ENCODE measurements at places on chromosomes 13 and 19.

DNA sequence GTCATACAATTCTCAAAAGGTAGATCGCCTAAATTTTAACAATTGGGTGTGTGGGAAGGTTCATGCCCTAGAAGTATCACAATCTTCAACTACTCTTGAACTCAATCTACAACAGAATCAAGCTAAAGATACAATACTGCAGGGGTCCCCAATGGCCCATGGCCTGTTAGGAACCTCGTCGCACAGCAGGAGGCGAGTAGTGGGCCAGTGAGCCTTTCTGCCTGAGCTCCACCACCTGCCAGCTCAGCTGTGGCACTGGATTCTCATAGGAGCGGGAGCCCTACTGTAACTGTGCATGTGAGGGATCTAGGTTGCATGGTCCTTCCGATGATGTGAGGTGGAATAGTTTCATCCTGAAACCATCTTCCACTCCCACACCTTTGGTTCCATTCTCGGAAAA, 230.6 kb downstream of the KLF12 start:
- DNase-seq = no peak

GRCh38 chr19:41670755-41671154, 17.3 kb downstream of the CEACAM7 start:
- no peak for DNase-seq

- no peak for DNase-seq
Observed at GRCh38 chr19:6219586-6220290, 60.0 kb downstream of the MLLT1 start.

DNA sequence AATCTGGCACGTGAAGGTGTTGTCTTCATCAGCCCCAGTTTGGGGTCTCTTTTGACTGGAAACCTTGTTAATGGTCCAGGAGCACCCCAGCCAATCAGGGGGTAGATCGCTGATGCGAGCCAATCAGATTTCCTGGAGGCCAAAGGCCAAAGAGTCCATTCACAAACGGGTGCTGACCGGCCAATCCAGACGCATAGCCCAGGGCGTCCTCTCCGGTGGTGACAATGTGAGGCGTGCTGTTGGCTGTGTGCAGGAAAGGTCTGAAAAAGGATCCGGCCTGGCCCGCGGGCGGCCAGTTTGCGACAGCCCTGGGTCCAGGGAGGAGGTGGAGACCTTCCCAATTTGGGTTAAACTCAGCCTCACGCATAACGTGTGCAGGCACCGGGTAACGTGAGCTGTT, 3.1 kb downstream of the MAST3 start:
- no peak for DNase-seq

DNA sequence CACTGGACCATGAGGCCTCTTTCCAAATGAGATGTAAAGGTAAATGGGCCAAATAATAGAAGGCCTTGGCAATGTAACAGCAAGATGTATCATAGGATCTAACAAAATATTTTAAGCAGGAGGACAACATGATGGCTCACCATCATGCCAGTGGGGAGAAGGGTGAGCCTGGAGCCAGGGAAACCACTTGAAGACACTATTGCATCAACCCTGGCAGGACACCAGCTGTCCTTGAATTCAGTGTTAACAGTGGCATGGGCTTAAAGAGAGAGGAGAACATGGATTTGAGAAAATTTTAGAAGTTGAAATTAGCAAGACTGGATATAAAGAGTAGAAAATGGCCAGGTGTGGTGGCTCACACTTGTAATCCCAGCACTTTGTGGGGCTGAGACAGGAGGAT, 6.7 kb upstream of the RCBTB2 start:
- DNase-seq = no peak

GRCh38 chr13:20940083-20940482, 37.5 kb upstream of the XPO4 start:
- DNase-seq = no peak

DNA sequence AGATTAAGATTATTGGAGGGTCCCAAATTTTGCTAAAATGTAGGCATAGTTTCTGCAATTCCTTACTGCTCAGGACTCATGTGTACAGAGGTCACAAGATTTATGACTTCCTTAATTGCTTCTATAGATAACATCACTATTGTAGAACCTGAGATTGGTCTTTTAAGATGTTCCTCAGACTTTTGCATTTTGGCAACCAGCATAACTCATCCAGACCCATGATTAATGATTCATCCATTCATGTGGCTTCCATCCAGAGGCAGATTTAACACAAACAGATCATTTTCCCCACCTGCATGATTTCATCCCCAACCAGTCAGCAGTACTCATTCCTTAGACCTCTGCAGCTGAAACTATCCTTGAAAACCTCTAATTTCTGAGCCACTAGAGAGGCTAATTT, 34.5 kb upstream of the CEACAM8 start:
- DNase-seq = no peak

- DNase-seq = no peak
Observed at GRCh38 chr19:58326501-58326913, 287 bp upstream of the ZSCAN22 start.

DNA sequence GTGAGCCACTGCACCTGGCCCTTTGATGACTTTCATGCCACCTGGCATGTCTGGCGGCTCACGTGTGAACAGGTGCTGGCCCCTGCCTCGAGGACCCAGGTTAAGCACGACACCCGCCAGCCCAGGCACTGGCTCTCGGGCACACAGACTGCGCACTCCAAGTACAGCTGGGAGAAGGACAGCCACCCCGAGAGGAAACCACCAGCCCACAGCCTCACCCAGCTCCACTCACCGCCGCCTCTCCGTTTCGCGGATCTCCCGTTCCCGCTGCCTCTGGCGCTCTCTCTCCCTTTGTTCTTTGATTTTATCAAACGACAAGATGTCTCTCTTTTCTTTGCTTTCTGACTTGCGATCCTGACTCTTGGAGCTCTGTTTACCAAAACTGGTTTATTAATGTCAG, 27.4 kb upstream of the TINCR start:
- no peak for DNase-seq

DNA sequence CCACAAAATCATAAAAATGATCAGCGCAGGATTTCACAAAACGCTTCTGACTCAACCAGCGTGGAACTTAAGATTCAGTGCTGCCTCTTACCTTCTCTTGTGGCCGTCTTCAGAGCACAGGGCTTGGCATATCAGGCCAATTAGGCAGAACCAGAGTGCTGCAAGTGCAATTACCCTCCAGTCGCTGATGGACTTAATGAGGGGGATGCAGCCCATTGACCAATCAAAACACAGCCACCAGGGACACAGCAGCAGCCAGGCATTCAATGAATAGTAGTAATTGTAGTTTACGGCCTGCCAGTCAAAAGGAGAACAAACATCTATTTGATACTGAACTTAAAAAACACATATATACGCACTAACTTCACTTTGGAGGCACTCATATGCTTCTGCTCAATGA, 38.2 kb downstream of the TMTC4 start:
- no peak for DNase-seq

DNA sequence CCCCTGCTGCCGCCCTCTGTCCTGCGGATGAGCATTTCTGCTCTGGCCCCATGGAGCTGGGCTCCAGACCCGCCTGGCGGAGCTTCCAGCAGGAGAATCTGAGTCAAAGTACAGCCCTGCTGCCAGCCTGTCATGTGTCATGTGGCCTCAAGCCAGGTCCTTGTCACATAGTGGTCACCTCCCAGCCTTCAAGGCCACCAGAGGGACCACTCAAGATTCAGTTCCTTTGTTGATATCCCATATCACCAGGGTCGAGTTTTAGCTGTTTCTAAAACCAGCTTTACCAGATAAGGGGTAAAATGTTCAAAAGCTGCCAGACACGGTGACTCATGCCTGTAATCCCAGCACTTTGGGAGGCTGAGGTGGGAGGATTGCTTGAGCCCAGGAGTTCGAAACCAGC, 13.4 kb downstream of the THOP1 start:
- DNase-seq = peak; percentile 57

DNA sequence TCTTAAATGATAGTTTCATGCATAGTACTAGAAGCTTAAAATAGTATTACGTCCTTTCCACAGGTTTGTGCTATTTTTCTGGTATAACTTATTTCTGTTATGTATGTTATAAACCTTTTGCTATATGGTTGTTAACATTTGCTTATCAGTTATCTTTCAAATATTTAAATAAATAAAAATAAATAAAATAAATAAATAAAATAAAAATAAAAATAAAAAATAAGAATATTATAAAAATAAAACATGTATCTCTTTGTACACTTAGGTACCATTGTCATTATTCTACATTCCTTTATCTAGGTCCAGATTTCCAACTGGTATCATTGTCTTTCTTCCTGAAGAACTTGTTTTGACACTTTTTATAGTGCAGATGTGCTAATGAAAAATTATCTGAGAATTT, 1310.4 kb upstream of the SLC10A2 start:
- DNase-seq = no peak

DNA sequence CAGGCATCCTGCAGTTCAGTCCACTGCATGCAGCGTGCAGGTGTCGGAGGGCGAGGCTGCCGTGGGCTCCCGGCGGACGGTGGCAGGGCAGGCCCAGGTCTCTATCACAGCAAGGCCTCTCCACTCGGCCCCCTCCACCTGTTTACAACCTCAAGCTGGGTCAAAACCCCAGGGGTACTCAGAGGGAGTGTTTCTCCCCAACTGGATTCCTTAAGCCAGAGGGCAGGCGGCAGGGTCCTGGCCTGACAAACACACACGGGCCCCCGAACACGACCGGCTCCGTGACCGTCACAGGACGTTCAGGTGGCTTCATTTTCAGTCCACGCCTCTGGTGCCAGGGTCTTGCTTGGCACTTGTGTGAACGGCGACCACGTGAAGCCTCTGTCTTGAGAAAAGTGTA, 23.5 kb downstream of the RASA3 start:
- no peak for DNase-seq

DNA sequence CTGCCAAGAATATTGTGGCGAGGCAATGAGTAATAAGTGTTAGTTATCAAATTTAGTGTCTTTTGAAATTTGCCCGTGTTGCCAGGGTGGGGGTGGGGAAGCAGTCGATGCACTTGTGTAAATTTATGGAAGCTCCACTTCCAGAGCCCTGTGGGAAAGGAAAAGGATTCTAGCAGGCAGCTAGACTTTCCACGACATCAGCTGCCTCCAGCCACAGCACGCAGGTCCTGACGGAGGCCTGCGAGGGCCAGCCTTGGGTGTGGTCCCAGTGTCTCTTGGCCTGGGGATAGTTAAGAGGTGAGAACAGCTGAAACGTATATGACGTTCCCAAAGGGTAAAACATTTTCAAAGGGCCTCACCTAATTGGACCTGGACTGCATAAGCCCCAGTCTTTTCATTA, 433.0 kb downstream of the TSHZ3 start:
- DNase-seq = no peak

- no peak for DNase-seq
Observed at GRCh38 chr19:40513741-40514315, 47.0 kb downstream of the SPTBN4 start.

DNA sequence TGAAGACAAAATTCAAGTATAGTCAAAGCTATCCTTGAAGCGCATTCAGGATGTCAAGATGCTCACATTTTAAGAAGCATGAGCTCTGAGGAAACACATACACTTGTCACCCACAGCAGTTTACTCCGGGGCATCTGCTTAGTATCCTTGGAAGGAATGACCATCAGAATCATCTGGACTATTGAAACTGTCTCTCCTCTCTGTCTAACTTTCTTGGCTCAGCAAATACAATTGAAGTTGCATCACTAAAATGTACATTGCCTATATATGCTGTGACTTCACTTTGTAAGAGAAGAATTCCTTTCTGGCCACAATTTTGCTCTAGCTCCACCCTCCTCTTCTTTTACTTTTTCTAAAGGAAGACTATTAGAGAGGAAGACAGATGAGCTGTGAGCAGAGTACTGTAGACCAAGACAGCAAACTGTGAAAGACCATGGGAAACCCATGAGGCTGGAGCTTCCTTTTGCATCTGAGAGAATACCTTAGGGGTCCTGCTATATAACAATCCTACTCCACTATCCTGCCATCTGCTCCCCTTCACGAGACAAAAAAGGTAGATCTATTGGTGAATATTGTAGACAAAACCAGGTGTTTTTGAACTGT, 906.3 kb downstream of the PCDH9 start:
- no peak for DNase-seq

GRCh38 chr19:53192771-53193534, at the start of gene ZNF665:
Gene ZNF665 (minus strand): TSS chr19:53193358. CDS start chr19:53182898, 10,460 bp downstream.
- DNase-seq = peak; percentile 67

DNA sequence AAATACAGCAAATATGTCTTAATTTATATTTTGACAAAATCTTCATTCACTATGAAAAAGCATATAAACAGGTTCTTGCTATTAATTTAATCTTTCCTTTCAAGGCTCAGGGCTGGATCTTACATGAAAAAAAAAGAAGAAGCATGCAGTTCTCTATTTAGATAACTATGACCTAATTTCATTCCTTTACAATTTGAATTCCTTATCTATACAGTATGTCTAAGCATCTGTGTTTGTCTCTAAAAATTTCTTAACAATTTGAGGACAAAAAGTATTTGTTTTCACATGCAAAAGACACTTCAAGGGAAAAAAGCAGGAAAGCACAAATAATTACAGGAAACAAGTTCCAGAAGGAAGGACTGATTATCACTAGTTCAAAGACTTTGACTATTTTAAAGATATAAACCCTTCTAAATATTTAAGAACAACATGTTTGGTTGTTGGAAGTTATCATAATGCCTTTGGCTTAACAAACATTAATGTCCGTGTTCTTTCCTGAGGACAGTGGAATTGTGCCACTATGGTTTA, 157.5 kb downstream of the TBC1D4 start:
- DNase-seq = peak; percentile 25

DNA sequence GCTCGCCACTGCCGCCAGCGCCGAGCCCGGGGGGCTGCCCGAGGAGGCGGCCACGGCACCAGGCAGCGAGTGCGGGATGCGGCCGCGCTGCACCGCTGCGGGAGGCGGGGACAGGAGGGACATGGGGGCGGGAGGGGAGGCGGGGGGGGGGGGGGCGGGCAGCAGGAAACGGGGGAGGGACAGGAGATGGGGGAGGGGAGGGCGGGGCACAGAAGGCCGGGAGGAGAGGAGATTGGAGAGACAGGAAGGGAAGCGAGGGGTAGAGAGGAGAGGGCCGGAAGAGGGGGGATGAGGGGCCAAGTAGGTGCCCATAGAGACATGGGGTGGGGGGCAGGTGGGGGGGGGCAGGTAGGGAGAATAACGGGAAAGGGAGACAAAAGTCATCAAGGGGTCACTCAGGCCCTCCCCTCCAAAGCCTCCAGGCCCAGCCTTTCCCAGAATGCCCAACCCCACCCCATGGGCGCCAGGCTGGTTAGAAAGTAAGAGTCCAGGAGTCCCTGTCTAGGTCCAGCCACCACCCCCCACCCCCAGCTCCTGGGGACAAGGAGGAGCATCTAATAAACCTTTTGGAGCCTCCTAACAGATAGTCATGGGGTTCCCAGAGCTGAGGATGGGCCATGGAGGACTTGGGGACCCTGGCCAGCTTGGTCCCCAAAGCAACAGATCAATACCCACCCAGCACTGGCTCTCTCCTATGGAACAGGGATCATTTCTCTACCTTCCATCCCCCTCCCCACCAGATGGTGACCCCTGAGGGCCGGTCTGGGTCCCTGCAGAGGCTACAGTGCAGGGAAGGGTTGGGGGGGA, 9.5 kb downstream of the NR2F6 start:
- no peak for DNase-seq

- DNase-seq = no peak
Observed at GRCh38 chr13:25874907-25875306, 176.9 kb downstream of the SHISA2 start.
